ENCODE measurements at places on chromosomes 6 and 20.

GRCh38 chr20:35523298-35523888, 6.1 kb downstream of the C20orf173 start:
- DNase-seq = no peak

DNA sequence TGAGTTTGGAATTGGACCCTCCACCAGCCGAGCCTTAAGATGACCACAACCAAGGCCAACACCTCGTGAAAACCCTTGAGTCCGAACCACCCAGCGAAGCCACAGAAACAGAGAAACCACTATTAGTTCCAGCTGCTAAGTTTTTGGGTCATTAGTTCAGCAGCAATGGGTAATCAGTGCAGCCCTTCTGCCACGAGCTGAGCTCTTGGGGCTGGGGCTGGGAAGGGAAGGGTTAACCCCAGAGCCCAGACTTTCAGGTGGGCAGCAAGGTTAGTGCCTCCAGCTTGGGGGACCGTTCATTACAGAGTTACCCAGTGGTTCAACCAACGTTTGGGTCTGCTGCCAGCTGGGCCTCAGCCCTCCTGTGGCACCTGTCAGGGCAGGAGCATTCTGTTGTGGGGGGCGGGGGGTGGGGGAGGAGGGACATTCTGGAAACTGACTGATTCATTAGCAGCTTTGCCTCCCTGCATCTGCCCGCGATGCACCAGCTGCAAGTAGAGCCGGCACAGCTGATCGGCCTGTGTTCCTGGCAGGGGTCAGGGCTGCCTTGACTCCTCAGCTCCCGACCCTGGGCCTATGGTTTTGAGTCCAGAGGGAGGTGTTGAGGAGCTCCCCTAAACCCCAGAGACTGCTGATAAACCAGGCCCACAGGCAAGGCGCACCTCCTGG, 52.7 kb downstream of the TGM2 start:
- DNase-seq = no peak

GRCh38 chr6:75201901-75202672, 3.8 kb downstream of the COL12A1 start:
- no peak for DNase-seq

- no peak for DNase-seq
Measured at GRCh38 chr6:42337985-42338743, 113.6 kb downstream of the TRERF1 start.

DNA sequence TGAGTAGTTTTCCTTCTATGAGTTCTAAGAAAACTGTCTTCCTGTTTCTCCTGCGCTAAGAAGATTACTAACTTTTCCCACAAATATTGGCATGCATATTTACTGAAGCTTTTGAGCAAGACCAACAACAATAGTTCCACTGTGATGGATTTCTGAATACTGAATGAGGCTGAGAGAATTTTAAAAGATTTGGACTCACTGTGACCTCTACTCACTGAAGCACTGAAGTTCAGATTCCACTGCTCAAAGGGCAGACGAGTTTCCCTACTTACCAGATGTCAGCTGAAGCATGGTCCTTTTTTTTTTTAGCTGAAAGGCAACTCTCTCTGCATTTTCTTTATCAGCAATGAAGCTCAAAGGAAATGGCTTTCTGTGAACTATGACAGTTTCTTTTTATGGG, 718.5 kb downstream of the RFPL4B start:
- DNase-seq = no peak

- no peak for DNase-seq
Measured at GRCh38 chr6:137258170-137258569, 39.0 kb upstream of the IFNGR1 start.

- DNase-seq = no peak
Measured at GRCh38 chr20:61980647-61981583, 84.8 kb downstream of the TAF4 start.

DNA sequence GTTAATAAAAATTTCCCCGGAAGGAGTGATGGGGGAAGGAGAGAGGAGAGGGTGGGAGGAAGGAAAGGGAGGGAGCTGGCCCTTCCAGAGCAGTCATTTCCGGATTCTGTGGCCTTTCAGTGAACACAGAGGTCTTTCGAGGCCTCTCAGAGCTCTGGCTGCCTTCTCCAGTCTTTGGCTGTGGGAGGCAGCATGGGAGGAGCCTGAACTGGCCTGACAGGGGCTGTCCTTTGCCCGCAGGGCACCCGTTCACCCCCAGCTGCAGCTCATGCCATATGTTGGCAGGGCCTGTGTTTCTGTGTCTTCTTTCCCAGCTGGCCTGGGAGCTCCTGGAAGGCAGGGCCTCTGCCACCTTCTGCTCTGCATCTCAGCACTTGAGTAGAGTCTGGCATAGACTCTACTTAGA, 95.5 kb downstream of the PPP1R14C start:
- no peak for DNase-seq

- no peak for DNase-seq
Measured at GRCh38 chr6:42224222-42225028, 6.8 kb upstream of the MRPS10 start.

DNA sequence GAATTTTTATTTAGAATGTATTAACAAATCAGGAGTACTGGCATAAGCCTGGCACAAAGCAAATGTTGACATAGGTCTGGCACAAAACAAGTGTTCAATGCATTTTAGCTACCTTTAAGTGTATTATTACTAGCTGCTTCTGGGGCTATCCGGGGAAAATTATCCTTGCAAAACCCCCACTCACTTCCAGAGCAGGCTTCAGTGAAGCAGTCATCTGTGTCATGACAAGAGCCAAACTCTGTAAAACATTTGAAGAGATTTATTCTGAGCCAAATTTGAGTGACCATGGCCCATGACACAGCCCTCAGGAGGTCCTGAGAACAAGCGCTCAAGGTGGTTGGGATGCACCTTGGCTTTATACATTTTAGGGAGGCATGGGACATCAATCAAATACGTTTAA, 6.4 kb upstream of the TRIM38 start:
- DNase-seq = no peak

GRCh38 chr6:79377888-79378348, 143.4 kb upstream of the HMGN3 start:
- no peak for DNase-seq

DNA sequence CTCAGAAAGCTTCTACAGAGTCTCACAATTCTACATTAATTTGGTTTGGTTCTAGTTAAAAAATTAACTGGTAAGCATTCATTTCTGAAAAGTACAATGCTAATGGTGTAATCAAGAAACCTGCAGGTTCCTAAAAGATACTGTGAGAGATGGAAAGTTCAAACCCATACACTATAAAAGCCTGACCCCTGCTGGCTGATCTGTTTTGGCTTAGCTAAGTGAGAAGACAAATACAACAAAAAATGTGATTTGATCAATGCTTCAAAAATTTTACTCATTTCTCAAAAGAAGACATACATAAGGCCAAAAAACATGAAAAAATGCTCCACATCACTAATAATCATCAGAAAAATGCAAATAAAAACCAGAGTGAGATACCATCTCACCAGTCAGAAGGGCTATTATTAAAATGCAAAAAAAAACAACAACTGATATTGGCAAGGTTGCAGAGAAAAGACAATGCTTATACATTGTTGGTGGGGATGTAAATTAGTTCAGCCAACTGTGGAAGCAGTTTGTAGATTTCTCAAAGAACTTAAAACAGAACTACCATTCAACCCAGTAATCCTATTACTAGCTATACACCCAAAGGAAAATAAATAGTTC, 102.8 kb downstream of the MOXD1 start:
- DNase-seq = no peak

- DNase-seq = no peak
Measured at GRCh38 chr6:151096691-151097606, 142.8 kb upstream of the AKAP12 start.

- DNase-seq = no peak
Measured at GRCh38 chr6:135002229-135002844, 52.3 kb downstream of the HBS1L start.

- DNase-seq = no peak
Measured at GRCh38 chr20:4067600-4068261, 52.4 kb upstream of the RNF24 start.

GRCh38 chr6:144661116-144661806, 376.1 kb downstream of the UTRN start:
- DNase-seq = no peak

- no peak for DNase-seq
Measured at GRCh38 chr6:75551367-75551952, 50.2 kb upstream of the SENP6 start.

- DNase-seq = no peak
Measured at GRCh38 chr20:48574383-48574782, 253.4 kb downstream of the PREX1 start.

- DNase-seq = no peak
Measured at GRCh38 chr6:127857051-127857637, 43.7 kb downstream of the THEMIS start.

Measured in stimulated activated CD8-positive, alpha-beta memory T cell treated with anti-CD3 and anti-CD28 coated beads, Interleukin-15, amount 100 ng/mL, for 1 hour (primary cell).